ENCODE measurements at places on chromosomes 3 and 15. TPM values are rescaled to one million over a fixed set of nuclear protein-coding genes. Genes with fewer than 3 reads are reported as not detected.

Gene AQP9
- not detected for total RNA-seq

Gene BLM
- 6.3 TPM for total RNA-seq

Gene SELENOT
- 74.7 TPM for total RNA-seq

Gene C3orf22
- total RNA-seq: not detected

Gene A4GNT
- total RNA-seq: not detected

Gene ARPIN
- 19.4 TPM for total RNA-seq

GRCh38 chr3:141605883-141606282 is 119.1 kb downstream of the RASA2 start:
- DNase-seq: no peak
- H3K27ac ChIP-seq: no peak overlapping the region
- H3K4me3 ChIP-seq: no peak overlapping the region
- peaks cover 11% of the 10 kb centered on the region for H3K36me3 ChIP-seq
- H3K27me3 ChIP-seq: no peaks in the 10 kb centered on the region

DNA sequence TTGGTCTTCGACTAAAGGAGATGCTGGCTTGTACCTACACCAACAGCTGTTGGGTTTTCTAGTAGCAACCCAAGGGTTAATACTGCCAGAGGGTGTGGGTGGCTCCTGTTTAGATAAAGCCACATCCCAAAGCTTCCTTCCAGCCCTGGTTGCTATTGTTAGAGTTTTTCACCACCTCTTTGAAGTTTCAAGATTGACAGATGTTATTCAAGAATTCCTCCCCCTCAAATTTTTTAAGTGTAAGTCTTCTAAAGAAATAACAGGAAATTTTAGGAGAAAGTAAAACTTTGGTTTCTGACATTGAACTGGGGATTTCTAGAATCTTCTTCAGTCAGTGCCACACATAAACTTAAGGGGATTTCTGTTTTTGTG is 60.9 kb downstream of the TGFBR2 start:
- H3K4me1 ChIP-seq: peaks cover 29% of the 10 kb centered on the region
- H3K36me3 ChIP-seq: peaks cover 7% of the 10 kb centered on the region
- DNase-seq: peak; percentile 42
- peak overlapping the region; percentile 80 for H3K27ac ChIP-seq

DNA sequence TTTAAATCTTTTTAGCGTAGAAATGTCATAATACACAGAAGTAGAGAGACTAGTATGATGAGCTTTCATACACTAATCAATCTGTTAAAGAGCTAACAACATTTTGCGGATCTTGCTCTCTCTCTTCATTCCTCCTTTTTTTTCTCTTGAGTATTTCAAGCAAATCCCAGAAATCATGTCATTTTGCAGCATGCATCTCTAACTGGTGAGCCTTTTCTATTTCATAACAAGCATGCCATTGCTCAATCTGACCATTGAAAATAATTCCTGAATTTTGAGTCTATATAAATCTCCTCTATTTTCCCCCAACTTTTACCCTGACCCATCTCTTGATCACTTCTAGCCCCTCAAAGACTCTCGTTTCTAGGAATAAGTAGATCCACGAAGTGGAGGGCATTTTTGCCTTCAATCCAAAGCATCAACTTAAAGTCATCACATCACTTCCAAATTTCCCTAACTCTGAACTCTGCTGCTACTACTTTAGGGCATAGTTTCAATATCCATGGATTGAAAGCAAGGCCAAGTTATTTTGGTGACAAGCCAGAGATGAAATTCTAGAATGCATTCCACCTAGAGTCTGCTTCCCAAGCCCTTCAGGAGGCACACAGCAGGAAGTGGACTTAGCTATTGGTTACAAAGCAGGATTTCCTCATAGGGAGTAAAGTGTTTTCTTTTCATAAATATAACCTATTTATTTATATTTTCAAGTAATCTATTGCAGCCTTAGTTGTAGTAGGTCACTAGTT is 253.5 kb upstream of the ZPLD1 start:
- no peaks in the 10 kb centered on the region for H3K4me1 ChIP-seq
- H3K27me3 ChIP-seq: no peaks in the 10 kb centered on the region
- peak; percentile 5 for DNase-seq
- no peak overlapping the region for H3K27ac ChIP-seq

DNA sequence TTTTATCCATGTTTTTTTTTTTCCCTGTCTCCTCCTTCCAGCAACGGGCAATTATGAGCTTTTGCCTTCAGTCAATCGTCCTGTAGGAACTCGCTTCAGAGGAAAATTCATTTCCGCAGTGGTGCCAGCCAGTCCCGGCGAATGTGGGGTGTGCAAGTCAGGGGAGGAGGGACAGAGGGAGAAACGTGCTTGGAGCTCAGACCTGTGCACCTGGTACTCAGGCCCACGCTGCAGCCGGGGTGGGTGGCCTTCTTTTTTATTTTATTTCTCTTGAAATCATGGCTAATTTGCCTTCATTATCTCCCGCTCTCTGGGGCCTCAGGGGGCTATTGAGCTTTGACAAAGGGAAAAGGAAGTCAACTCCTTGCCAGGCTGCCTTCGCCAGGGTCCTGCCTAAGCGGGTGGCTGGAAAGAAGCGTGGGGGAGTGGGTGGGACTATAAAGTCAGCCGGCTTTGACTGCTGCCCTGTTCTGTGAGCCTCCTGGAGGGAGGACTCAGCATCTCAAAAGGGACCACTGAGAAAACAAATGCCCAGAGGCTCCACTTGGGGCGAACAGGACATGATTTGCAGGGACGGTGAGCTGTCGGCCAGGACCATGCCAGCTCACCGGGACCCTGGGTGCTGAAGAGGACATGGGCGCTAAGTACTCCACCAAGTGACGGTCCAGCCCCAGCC is 5.5 kb downstream of the GRIP2 start:
- H3K27ac ChIP-seq: no peak overlapping the region
- no peaks in the 10 kb centered on the region for H3K27me3 ChIP-seq
- H3K4me1 ChIP-seq: peaks cover 9% of the 10 kb centered on the region
- H3K36me3 ChIP-seq: no peaks in the 10 kb centered on the region

DNA sequence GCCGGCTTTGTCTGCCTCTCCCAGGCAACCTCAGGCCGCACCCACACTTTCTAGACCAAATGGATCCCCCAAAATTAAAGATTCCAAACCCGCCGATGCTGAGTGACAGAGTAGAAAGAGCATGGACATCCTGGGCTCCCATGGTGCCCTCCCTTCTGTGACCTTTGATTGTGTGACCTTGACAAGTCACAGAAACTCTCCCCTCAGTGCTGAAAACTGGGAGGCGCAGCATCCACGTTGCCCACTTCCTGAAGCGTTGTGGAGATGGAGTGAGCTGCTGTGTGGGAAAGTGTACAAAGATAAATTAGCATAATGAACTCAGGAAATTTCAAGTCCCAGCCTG is 74.4 kb upstream of the MFGE8 start:
- H3K4me1 ChIP-seq: peaks cover 23% of the 10 kb centered on the region
- DNase-seq: no peak
- no peaks in the 10 kb centered on the region for H3K36me3 ChIP-seq

Measured in cardiac muscle cell (in vitro differentiated cells and primary cell).